Hypothalamus (tissue), 51 donors: ENCODE measurements at places on chromosomes 5 and 9.

DNA sequence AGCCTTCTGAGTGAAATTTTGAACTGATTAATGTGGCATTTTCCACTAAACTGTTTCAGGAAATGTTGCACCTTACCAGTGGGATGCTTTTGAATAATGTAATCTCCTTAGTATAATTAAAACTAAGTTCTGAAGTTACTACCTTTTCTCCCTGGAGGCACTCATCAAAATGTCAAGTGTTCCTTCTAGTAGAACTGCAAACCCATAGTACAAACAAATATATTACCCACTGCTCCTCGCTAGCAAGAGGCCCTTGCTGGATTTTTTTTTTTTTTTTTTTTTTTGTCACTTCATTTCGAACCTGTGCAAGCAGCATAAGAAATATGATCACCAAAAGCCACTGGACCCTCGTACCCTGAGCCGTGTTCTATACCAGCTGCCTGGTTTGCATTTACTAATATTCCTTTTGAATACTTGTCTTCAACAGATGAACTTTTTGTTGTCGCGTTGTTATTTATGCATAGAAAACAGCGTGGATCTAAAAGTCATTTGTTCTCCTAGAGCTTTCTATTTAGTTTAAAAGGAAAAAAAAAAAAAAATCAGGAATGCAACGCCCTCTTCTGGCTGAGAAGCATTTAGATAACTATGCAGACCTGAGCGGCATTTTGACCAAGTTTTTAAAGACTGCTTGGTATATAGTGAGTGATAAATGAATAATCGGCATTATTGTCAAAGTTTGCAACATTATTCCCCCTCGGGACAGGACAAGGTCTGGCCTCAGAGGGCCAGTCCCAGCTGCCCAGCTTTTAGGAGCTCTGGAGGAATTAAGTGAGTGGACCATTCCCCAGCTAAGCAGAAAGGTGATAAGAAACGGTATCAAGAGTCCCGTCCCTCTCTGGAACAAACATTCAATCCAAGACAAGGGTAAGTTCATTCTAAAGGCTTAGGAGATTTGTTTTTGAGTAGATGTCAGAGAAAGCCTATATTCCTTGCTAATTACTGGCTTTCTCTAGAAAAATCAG is 162.5 kb upstream of the KIF2A start:
- no peak for DNase-seq

GRCh38 chr5:173246135-173246495 is 11.1 kb upstream of the NKX2-5 start:
- DNase-seq = no peak

- no peak for DNase-seq
Measured at GRCh38 chr9:120885958-120886357, 9.0 kb upstream of the PHF19 start.

- DNase-seq = no peak
Measured at GRCh38 chr5:110025160-110025559, 335.4 kb downstream of the MAN2A1 start.

GRCh38 chr5:143431789-143432188 is 28.3 kb upstream of the NR3C1 start:
- no peak for DNase-seq

DNA sequence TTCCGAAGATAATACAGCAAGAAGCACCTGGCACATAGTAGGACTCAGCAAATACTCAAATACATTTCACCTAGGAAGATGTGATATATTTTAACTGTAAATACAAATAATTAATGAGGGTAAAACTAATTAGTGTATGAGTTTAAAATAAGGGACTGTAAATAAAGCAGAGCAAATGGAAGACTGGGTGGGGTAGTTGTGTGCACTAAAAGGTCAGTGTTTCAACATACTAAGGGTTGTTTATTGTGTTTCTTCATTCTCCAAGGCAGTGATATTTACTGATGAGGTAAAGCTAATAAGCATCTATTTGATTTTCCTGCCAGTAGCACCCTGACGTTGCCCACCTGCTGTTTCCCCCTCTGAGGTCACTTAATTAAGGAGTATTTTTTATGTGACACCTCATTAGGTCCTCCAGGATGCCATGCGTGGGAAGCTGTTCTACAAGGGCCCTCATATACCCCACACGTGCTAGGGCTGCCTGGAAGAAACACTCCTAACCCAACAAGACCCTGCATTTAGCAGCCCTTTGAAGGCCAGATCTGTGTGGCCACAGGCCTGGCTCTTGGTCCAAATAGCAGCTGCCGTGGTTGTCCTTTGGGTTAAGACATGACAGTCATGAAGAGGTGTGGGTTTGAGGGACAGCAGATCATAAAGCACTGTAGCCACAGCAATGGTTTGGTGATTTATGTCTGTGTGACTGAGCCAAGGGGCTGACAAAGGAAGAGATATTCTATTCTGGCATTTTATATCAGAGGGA is 97.5 kb upstream of the RPS23 start:
- no peak for DNase-seq

GRCh38 chr5:132838516-132839282 is 8.3 kb upstream of the SHROOM1 start:
- no peak for DNase-seq

DNA sequence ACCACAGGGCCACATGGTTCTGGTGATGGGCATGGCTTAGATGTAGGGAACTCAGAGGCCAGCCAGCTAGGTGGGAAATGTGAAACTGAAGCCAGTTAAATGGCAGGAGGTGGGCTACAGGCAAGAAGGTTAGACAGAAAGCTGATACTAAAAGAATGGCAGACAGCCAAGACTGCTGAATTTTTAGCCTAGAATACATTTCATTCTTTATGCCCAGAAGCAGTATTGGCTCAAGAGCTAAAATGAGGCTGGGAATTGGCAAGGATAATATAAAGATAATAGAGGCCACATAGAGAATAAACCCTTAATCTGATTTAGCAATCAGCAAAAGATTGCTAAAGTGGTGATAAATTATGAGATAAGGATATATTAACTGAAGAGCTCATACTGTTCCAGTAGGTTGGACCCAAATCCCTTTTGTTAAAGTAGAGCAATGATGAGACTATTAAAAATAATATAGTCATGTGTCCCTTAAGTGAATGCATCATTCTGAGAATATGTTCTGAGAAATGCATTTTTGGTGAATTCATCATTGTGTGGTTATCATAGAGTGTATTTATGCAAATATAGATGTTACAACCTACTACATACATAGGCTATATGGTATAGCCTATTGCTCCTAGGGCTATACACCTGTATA is 234.3 kb downstream of the CHSY3 start:
- no peak for DNase-seq

- no peak for DNase-seq
Measured at GRCh38 chr5:95870105-95870672, 47.7 kb upstream of the GLRX start.

DNA sequence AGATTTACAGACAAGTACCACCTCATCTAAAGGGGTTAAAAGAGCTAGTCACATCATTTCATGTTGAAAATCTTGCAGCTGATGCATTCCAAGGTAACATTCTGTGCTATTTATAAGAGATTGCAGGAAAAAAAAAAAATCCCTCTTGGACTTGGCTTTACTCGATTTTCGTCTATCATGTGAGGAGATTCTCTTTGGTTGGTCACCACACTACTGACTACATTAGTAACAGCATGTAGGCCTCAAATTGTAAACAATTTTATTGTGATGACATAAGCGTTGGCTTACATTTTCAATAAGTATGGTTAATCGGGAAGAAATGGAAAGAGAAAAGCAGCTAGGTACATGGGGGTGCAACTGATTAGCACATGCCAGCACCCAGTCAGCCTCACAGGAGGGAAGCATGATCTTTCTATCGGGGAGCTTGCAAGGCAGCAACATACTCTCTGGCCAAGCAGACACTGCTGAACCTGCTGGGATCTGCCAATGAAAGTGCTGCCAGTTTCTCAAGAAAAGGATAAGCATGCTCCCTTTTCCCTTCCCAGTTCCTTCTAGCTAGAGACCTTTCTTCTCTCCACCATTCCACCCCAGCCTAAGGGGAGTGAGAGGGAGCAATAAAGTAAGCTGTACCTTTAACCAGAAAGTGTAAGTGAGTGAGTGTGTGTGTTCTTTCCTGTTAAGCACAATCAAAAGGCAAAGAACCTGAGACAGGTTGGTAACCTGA is 7.5 kb downstream of the NREP start:
- DNase-seq = no peak

DNA sequence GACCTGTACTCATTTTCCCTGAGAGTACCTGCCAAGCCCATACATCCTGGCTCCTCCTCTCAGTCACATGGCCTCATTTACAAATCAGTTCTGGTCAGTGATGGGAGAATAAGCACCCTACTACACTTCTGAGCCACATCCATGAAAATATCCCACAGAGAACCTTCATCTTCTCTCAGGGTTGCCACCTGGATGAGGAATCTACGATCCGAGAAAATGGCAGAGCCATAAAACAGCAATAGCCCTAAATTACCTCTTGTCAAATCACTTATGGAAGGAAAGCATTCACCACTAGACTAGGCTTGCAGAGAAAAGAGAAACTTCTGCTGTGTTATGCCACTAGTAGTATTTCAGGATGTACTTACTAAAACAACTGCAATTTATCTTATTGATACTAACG is 324.8 kb downstream of the BNC2 start:
- no peak for DNase-seq

GRCh38 chr9:114434878-114435311 is 47.1 kb upstream of the AKNA start:
- no peak for DNase-seq

DNA sequence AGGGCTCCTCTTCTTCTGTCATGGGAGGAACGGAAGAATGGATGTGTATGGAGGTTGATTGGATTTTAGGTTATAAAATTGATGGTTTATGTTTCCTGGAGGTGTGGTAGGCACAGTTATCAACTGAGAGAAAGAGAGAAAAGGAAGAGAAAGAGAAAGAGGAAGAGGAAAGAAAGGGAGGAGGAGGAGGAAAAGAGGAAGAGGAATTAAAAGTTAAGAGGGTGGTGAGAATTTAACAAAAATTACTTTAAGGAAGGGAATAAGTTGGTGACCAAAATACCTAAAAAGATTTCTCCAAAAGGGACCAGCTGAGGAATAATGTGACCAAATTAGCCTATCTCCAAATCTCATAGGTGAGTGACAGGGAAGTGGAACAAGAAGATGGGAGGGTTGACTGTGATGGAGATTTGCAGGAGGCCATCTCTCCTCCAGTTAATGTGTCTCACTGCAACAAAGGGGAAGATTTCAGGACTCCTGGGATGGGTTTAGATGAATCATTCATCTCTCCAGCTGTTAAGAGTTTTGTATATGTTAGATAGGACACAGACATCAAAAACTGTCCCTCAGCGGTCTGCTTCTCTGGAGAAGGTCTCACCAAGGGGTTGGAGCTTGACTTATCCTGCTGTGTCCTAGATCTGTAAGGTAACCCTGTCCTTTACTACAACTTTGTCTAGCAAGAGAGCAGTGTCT is 76.0 kb upstream of the TMC1 start:
- no peak for DNase-seq

DNA sequence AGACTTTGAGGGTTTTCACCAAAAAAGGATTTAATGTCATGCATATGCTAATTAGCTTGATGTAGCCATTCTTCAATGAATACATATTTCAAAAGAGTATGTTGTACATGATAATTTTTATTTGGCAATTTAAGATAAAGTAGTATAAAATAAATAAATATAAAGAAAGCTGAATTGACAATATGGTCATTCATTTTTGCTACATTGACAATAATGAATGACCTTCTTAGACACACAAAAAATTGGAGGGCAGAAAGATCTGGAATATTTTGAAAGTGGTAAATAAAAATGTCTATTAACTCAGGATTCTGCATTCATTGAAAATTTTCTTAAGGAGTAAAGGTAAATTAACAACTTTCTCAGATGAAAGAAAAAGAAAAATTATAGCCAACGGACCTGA is 324.8 kb upstream of the FTMT start:
- DNase-seq = no peak

- DNase-seq = no peak
Measured at GRCh38 chr5:146336197-146336596, 2.4 kb upstream of the POU4F3 start.

DNA sequence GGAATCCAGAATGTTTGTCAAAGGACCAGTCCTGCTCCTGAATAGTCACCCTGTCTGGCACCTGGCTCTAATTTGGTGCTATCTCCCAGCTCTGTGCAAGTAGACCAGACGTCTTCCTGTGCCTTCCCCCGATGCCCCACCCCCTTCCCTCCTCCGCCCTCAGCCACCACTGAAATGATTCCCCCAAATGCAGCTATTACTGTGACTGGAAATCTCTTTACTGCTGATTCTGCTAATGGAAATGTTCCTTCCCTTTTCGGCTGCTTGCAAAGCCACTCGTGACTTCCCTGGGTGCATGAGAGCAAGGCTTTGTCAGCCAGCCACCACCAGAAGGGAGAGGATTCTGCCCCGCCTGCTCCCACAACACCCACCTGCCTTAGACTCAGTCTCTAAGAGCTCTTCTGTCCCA is 11.4 kb downstream of the ASTN2 start:
- no peak for DNase-seq

GRCh38 chr5:73426034-73426433 is 22.5 kb downstream of the FOXD1 start:
- DNase-seq = no peak

- DNase-seq = no peak
Measured at GRCh38 chr9:2128141-2128540, 113.0 kb downstream of the SMARCA2 start.

- DNase-seq = no peak
Measured at GRCh38 chr5:148343603-148344487, 8.5 kb downstream of the SPINK9 start.

DNA sequence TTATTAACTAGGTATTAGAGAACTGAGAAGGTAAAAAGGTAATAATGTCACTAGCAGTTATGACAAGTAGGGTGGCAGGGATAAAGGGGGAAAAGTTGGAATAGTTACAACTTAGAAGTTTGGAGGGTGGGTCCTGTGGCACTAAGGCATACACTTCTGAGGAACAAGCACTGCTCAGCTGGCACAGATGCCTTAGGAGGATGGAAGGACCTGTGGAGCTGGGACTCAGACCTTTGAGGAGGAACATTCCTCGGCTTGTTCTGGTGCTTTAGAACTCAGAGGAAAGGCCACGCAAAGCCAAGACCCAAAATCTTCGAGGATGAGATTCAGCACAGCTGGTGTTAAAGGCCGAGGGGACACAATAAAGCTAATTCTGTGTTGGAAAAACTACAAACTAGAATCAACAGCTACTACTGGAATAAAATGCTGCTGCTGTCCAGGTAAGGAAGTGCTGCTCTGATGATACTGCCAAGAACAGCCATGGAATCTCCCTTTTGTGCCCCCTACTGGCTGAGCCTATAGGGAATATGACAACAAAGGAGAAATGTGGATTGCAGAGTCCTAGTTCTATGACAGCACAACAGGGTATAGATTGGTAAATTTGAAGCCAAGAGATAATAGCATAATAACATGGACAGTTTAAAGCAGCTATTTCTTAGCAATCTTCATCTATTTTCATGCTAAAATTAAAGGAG is 126.7 kb downstream of the SLC25A46 start:
- DNase-seq = no peak

- DNase-seq = no peak
Measured at GRCh38 chr9:23412046-23412445, 414.0 kb downstream of the ELAVL2 start.
